ENCODE measurements at places on chromosomes 16 and 17.
A peak's percentile ranks its signal among the peaks of the same experiment; 100 is the strongest.

GRCh38 chr16:57239107-57239506 lies 6.0 kb upstream of the ARL2BP start:
- no peak for DNase-seq

DNA sequence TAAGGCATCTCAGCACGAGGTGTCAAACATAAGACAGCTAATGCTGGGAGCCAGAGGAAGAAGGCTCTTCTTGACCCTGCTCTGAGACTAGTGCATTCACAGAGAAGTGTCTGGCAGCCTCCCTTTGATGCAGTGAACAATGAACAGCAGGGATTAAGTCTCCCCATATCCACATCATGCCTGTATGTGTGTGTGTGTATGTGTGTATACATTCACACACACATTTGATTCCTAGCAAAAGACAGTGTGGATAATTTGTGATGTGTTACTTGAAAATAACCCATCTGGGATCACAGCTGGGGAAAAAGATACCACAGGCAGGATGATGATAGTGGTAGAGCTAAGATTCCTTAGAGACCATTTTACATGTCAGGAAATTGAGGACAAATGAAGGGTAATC lies 485.9 kb upstream of the GOT2 start:
- no peak for DNase-seq

DNA sequence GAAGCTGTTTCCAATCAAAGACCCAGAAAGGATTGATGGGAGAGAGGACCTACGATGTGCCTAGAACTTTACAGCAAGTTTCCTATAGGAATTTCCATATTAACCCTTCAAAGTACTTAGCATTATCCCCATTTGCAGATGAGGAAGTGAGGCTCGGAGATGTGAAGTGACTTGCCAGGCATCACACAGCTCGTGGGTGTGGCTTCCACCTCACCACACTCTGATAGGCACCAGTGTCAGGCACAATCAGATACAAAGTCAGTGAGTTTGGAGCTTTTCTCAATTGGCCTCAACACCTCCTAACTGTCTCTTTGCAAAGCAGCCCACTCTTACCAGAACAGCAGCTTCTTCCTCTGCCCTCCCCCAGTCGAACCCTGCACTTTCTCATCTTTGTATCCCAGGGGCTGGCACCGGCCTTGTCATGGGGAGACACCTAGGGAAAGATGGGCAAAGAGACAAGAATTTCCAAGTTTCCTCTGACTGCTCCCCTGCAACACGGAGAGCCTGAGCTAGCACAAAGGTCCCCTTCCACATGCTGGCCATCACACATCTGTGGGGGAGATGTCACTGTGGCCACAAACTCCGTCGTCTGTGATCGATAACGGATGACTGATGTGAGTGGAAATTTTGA lies 37.4 kb upstream of the CCL1 start:
- no peak for DNase-seq

GRCh38 chr17:835263-835662 lies 53.1 kb downstream of the MRM3 start:
- peak; percentile 91 for DNase-seq

DNA sequence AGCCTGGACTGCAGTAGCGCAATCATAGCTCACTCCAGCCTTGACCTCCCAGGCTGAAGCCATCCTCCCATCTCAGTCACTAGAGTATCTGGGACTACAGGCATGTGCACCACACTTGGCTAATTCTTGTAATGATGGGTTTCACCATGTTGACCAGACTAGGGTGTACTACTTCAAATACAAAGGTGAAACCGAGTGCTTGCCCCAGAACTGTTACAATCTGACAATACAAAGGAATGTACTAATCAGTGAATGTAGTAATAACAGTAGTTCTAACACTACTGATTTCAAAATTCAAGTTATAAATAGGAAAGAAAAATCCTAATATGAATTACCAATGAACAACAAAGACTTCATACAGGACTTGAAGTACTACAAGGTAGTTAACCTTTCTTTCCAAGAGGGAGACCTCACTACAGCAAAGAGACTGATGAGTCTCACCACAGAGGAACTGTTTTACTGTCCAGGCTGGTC lies 24.4 kb downstream of the CRK start:
- no peak for DNase-seq

GRCh38 chr17:21351366-21352065 lies 24.6 kb upstream of the KCNJ12 start:
- no peak for DNase-seq

DNA sequence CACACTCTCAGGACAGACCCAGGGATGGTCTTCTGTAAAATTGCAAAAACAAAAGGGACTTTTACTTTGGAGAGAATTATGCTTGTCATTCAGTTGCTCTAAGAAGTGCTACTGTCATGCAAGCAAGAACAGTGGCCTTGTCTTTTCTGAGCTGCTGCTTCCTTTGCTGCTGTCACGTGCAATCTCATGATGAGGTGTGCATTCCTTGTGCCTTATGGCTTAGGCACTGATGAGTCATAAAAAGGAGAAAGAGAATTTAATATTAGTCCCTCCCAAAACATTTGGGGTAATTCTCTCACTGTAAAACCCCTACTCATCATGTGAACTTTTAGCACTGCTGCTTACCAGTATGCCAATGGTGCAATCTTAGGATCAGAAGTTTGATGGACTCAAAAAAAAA lies 2051.3 kb downstream of the TP53TG3F start:
- no peak for DNase-seq
